MM.1S (cell line): ENCODE measurements at places on chromosomes 3 and 15.

GRCh38 chr3:106945435-106945834, 431.8 kb upstream of the CCDC54 start:
- no peaks in the 10 kb centered on the region for H3K36me3 ChIP-seq
- no peak for DNase-seq
- H3K27ac ChIP-seq, result no peak overlapping the region
- H3K4me1 ChIP-seq, result no peaks in the 10 kb centered on the region

DNA sequence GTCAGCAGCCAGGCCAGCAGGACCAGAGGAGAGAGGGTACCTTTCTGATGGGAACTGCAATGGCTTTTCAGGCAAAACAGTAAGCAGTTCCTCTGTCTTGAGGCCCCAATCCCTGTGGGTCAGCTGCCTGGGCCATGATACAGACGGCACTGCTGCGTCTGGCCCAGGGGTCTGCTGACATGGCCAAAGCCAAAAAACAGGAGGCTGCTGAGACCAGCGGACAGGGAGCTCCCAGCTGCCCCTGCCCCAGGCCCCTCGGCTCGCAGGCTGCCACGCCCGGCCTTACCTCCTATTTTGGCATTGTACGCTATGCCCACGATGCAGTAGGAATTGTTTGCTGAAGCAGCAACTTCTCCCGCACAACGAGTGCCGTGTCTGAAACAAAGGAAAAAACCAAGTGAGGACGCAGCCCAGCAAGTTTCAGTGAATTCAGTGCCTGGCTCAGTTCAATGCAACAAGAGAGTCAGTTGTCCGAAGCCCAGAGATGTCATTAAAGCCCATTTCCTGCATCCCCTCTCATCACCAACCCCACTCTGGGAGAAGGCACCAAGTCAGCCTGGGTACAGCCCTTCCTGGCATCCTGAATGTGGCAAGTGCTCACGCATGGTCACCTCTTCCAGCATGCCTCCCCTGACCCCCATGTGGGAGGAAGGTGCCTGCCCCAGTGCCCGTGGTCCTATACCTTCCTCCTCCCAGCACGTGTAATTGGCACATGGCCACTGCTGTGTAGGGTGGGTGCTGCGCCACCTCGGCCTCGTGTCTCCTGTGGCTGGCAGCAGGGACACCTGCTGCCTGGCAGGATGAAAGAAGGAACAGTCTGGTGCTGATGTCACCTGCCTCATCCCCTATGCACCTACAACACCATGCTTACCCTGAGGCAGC, 61.7 kb downstream of the PCSK6 start:
- peaks cover 5% of the 10 kb centered on the region; the same call in 1 of the 2 replicates for H3K27me3 ChIP-seq
- H3K4me1 ChIP-seq, result no peaks in the 10 kb centered on the region
- no peak overlapping the region for H3K27ac ChIP-seq
- no peaks in the 10 kb centered on the region for H3K36me3 ChIP-seq
- H3K4me3 ChIP-seq, result no peak overlapping the region

DNA sequence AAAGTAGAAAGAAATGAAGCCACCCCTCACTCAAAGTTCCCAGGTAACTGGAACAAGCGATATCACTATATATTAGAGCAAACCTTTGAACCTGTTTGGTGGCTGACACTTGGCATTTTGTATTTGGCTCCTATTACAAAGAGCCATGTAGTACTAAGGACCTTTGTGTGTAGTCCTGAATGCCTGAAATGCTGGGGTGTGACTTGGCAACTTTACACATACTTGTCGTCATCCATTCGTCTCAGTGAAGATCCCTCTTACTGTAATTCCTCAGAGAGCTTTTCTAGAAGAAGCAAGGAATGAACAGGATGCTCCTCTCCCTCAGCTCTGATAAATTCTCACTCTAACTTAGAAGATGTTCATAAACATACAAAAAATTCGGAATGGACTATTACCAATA, 216.1 kb upstream of the CDIN1 start:
- DNase-seq, result no peak
- H3K36me3 ChIP-seq, result no peaks in the 10 kb centered on the region
- no peak overlapping the region for H3K4me3 ChIP-seq
- H3K27me3 ChIP-seq, result no peaks in the 10 kb centered on the region

DNA sequence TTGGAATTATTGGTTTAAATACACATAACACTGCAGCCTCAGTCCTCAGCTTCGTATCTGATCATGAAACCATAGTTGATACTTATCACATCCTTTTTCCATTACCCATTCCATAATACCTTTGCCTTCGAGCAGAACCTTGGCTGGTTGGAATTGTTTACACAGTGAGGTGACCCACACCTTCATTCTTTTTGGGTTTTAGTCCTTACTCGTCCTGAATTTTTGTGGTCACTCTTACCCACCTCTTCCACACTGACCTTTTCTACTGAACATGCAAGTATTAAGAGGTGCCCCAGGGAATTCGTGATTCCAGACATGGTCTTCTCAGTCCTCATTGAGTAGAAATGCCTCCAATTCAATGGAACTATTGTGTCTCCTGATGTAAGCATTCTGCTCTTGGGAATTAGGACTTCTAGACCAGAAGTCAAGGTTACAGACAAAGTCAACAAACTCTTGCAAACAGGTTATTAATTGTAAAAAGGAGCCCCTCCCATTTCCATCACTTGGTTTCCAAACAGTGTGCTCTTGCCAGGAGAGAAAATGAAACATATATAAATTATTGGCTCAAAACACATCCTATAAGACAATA, 37.7 kb downstream of the SCN11A start:
- H3K27ac ChIP-seq, result no peak overlapping the region
- H3K4me3 ChIP-seq, result no peak overlapping the region
- no peaks in the 10 kb centered on the region for H3K27me3 ChIP-seq
- no peaks in the 10 kb centered on the region for H3K36me3 ChIP-seq
- no peaks in the 10 kb centered on the region for H3K4me1 ChIP-seq
- DNase-seq, result no peak

GRCh38 chr3:2958551-2958950, 151.6 kb downstream of the IL5RA start:
- DNase-seq, result no peak
- H3K4me3 ChIP-seq, result no peak overlapping the region
- H3K27ac ChIP-seq, result no peak overlapping the region
- H3K4me1 ChIP-seq, result no peaks in the 10 kb centered on the region
- H3K27me3 ChIP-seq, result no peaks in the 10 kb centered on the region
- no peaks in the 10 kb centered on the region for H3K36me3 ChIP-seq
